ENCODE measurements at places on chromosomes 12 and 14.

GRCh38 chr12:47889040-47889439, 15.8 kb downstream of the VDR start:
- peak; percentile 46 for DNase-seq

DNA sequence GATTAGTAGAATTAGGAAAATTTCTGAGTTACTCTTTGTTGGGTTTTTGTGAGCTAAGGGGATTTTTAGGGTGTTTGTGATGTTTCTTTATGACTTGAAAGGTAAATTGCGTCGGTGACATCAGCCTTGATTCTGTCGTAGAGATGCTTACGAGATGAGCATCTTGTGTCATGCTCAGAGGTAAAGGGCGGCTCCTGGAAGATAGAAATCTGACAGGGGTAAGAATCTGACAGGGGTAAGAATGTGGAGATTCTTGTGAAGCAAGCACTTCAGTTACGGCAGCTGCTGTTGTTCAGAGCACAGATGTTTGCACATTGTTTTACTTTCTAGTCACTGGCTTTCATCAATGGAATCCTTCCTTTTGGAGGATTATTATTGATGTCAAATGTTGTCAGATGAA, 22.5 kb downstream of the EML1 start:
- DNase-seq: no peak

DNA sequence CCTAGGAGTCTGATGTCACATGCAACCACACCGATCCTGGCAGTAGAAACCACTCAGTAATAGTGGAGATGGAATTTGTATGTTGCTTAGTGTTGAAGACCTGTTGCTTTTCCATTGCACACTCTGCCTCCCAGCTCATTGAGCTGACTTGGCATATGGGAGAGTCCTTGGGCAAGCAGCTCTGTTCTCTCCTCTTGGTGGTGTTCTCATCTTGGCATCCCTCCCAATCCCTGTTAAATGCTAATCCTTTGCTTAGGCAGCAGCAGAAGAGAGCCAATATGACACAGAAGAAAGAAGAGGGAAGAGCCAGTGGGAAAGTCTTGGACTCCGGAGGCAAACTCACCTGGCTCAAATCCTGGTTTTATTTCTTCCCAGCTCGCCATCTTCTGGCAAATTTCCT, 178.0 kb upstream of the CAND1 start:
- no peak for DNase-seq

- DNase-seq: no peak
These were observed 73.3 kb upstream of the USP44 start for GRCh38 chr12:95624589-95624988.

- DNase-seq: no peak
These were observed 54.2 kb upstream of the LRRK2 start for GRCh38 chr12:40170593-40170992.

DNA sequence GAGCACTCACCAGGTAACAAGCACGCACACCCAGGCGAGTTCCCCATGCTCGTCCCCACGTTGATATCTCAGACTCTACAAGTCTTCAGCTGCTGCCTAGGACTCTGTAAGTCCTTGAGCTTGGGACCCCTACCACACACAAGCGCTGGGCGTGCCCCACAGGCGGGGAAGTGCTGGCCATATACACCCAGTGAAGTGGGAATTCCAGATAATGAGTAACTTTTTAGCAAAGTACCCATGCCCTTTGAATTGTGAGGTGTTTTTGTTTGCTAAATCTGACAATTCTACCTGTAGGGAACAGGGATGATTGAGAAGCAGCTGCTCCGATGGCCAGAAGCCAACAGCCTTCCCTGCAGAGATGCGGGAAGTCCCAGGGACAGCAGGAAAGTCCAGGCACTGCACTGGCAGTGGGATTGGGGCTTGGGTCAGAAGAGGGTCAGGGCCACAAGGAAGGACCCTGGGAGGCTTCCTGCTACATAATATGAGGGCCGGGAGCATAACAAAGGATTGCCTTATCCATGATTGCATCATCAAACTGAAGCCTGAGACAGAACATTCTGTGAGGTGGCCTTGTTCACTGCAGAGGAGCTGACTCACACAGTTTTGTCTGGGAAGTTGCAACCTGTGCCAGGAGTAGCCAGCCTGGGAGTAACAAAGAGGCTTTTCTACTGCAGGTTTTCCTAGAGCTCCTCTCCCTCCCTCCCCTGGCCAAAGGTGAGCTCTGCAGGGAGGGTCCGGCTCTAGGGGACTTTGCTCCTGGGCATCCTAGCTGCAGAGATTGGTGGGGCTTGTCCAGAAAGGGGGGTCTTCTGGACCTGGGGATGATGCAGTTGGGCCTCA, 13.2 kb upstream of the SERPINA3 start:
- DNase-seq: no peak

- no peak for DNase-seq
These were observed 203.3 kb upstream of the NUDT4 start for GRCh38 chr12:93174473-93174872.

GRCh38 chr12:57243521-57244311, 7.3 kb downstream of the STAC3 start:
- peak; percentile 89 for DNase-seq

GRCh38 chr12:48980953-48981756, 3.0 kb downstream of the WNT1 start:
- DNase-seq: peak; percentile 87

DNA sequence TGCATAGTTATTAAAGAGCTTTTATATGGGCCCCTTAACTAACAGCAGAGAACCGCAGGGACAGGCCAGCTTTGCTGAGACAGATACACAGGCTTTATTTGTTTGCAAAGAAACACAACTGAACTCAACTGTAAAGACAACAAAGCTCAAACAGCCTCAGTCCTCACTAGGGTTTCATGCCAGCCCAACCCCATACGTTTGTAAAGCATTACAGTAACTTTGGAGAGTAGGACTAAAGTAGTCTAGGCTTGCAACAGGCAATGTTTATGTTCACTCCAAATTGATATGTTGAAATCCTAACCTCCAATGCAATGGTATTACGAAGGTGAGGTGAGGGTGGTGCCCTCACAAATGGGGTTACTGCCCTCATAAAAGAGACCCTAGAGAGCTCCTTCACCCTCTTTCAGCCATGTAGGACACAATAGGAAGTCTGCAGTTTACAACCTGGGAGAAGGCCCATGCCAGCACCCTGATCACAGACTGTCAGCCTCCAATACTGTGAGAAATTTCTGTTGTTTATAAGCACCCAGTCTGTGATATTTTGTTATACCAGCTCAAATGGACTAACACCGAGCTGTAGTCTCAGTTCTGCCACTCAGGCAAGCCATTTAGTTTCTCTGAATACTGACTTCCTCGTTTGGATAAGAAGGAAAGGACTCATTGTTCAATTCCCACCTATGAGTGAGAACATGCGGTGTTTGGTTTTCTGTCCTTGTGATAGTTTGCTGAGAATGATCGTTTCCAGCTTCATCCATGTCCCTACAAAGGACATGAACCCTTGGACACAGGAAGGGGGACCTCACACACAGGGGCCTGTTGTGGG, 35.2 kb downstream of the PPM1H start:
- no peak for DNase-seq

- no peak for DNase-seq
These were observed 21.1 kb downstream of the BDKRB2 start for GRCh38 chr14:96225745-96226151.

DNA sequence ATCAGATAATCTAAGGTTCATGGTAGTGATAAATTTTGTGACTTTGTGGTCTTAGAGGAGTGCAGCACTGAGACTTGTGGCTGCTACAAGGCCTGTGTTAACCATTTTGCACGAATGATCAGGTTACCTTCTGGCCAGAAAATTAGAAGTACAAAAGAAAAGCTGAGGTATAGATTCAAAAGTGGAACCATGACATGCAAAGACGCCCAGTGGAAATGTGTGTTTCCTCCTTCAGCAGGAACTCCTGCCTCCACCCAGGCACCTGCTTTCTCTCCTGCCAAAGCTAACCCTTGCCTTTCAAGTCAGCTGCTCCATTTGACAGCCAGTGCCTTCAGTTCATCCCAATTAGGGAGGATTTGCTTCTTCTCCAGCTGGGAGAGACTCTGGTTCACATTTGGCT, 10.1 kb downstream of the PDE6H start:
- peak; percentile 28 for DNase-seq

GRCh38 chr14:44436458-44436857, 70.6 kb downstream of the FSCB start:
- DNase-seq: no peak

- DNase-seq: peak; percentile 72
These were observed 110.7 kb downstream of the NCOR2 start for GRCh38 chr12:124456652-124457152.

DNA sequence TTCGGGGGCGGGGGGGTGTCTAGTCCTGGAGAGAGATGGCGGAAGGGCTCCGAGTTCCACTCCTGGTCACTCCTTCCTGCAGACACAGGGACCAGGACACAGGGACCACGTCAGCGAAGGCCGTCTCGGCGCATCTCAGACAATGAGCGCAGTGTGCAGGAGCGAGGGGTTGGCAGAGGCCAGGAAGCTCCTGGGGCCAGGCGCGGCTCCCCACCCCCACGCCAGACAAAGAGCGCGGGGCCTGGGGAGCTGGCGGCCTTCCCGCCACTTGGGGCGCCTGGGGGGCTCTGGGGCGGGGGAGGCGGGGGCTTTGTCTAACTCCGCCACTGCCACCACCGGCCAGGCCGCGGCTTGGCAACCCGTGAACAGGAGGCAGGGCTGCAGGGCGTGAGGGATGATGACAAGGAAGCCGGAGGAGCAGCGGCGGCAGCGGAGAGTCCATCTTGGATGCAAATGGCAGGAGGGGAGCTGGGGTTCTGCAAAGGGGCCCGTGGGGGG, 2.2 kb downstream of the CDK2AP1 start:
- peak; percentile 61 for DNase-seq

GRCh38 chr12:95538006-95538405, 13.3 kb downstream of the USP44 start:
- DNase-seq: no peak

DNA sequence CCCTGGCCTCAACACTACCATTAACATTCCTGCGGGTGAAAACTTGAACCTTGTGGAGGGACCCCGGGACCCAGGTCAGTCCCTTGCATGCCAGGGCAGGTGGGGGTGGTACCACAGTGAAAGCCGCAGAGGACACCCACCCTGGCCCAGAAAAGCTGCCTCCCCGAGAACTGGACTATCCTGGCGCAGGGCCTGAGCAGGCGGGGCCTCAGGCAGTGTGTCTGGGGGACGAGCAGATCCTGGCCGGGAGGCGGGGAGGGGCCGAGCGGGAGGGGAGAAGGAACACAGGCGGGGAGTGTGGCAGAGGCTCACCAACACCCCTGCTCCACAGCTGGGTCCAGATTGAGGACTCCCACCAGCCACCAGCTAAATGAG, 10.0 kb downstream of the AHNAK2 start:
- DNase-seq: no peak

GRCh38 chr14:71267007-71267513, 359.8 kb downstream of the PCNX1 start:
- DNase-seq: no peak

GRCh38 chr12:88471331-88472045, 108.8 kb downstream of the KITLG start:
- no peak for DNase-seq

DNA sequence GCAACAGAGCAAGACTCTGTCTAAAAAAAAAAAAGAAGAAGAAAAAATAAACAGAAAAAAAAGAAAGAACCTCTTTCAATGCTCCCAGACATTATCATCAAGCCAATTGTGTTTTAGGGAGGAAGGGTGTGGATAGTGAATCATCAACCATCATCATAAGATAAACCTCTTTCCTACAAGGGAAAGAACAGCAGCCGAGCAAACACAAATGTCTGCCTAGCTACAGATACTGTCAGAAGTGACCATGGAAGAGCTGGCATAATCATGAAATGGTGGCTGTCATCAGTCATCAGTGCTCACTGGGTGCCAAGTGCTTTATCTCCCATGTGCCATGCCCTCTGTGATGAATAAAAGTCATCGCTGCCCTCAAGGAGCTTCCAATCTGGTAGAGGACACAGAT, 46.6 kb downstream of the SLC17A8 start:
- DNase-seq: no peak

DNA sequence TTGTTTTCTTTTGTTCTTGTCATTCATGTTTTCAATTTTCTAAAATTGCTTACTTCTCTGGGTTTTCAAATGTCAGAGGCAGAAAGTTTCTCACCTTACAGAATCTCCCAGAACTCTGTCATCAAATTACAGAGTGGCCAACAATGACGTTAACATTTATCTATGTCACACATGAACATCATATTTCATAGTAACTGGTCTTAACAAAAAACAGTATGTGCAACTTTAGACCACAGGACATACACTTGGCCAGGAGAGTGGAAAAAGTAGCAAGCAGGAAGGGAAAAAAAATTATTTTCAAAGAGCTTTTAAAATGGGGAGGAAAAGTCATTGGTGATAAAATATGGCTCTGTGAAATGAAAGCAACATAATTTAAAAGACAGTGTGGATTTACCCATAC, 426.5 kb downstream of the MED13L start:
- DNase-seq: no peak

DNA sequence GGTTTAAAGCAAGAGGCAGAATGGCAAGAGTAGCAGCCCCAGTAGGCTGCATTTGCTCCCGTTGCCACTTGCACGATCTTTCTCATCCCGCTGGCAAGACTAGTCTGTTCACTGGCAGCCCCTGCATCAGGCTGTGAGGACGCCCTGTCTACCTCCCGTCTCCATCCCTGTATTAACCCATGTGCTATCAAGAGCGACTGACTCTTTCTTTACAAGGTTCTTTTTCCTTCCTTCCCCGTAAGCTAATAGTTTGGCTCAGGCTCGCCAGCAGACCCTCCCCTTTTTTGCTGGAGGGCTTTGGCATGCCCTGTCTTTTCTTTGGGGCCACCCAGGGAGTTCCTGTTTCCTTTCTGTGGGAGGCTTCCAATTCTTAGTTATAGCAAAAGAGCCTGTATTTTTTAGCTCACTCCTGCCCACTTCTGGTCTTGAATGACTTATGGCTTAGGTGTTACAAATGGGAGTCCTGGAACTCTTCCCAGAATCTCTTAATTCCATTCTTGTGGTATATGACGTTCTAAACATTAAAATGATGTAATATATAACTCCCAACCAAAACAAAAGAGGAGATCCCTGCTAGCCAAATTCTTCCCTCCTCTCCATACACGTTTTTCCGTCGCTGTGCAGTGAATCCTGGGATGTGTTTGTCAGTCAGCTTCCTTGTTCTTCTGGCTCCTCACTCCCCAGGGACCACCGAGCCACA, 149.0 kb downstream of the PRKCH start:
- DNase-seq: no peak

DNA sequence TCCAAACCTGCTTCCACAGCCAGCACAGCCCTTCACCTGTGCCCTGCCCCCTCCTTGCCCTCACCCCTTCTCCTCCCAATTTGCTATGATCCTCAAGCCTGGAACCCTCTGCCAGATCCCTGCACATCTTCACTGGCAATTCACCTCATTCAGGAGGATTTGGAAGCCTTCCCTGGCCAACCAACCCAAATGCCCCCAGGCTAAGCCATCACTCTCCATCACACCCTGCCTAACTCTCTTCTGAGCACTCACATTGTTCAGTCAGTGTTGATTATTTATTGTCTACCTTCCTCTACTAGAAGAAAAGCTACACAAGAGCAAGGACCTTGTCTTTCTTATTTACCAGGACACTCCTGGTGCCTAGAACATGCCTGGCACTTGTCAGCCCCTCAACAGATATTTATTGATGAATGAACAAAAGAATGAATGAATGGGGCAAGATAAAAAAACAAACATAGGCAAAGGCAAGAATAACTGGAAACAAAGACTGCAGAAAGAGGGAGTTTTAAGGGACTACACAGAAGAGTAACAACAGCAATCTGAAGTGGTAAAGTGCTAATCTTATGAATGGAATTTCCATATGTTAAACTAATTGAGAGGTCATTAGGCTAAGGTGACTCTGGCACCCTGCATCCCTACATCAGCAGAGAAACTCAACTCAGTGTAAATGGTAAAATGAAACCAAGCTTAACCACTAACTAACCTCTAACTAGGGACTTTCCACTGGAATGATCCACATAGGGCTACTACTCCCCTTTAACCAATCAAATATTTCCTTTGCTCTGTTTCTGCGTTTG, 33.4 kb downstream of the TMTC1 start:
- DNase-seq: no peak

All from natural killer cell (primary cell).